ENCODE measurements at places on chromosomes 6 and 20. TPM values are rescaled to one million over a fixed set of nuclear protein-coding genes. Genes with fewer than 3 reads are reported as not detected.

- peaks cover 28% of the 10 kb centered on the region for H3K27me3 ChIP-seq
- no peak overlapping the region for H3K4me3 ChIP-seq
- DNase-seq = no peak
- H3K4me1 ChIP-seq = no peaks in the 10 kb centered on the region
- no peaks in the 10 kb centered on the region for H3K36me3 ChIP-seq
- no peak overlapping the region for H3K27ac ChIP-seq
These were observed 143.3 kb downstream of the SMOC2 start for GRCh38 chr6:168584249-168584648.

TP53TG5 gene
- not detected for total RNA-seq

GRCh38 chr20:5313916-5314315, 2.8 kb downstream of the PROKR2 start:
- DNase-seq = no peak
- H3K4me3 ChIP-seq = no peak overlapping the region
- H3K4me1 ChIP-seq = no peaks in the 10 kb centered on the region
- H3K27ac ChIP-seq = no peak overlapping the region

- H3K27me3 ChIP-seq = no peaks in the 10 kb centered on the region
- H3K4me1 ChIP-seq = no peaks in the 10 kb centered on the region
- DNase-seq = no peak
- H3K36me3 ChIP-seq = no peaks in the 10 kb centered on the region
- no peak overlapping the region for H3K27ac ChIP-seq
These were observed 109.2 kb downstream of the ESR1 start for GRCh38 chr6:151916680-151917164.

KCNQ5 gene
- total RNA-seq = 9.4 TPM

DNA sequence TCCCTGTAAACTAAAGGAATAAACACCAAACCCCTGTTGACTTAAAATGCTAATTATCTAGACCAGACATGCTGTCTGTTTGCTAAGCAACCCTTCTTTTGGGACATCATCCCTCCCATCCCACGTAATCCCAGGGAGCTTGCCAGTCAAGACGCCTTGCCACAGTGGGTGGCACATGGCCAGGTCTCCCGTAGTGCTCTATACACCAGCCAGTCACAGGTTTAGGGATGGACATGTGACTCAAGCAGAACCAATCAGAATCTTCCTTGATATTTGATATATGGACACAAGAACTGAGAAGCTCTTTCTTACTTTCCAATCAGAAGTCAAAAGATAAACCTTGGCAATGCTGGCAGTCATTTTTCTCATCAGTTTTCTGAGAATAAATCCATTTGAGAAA, 60.0 kb downstream of the CNKSR3 start:
- H3K4me1 ChIP-seq = peaks cover 7% of the 10 kb centered on the region
- no peaks in the 10 kb centered on the region for H3K36me3 ChIP-seq
- no peak overlapping the region for H3K4me3 ChIP-seq
- DNase-seq = no peak
- no peak overlapping the region for H3K27ac ChIP-seq

DNA sequence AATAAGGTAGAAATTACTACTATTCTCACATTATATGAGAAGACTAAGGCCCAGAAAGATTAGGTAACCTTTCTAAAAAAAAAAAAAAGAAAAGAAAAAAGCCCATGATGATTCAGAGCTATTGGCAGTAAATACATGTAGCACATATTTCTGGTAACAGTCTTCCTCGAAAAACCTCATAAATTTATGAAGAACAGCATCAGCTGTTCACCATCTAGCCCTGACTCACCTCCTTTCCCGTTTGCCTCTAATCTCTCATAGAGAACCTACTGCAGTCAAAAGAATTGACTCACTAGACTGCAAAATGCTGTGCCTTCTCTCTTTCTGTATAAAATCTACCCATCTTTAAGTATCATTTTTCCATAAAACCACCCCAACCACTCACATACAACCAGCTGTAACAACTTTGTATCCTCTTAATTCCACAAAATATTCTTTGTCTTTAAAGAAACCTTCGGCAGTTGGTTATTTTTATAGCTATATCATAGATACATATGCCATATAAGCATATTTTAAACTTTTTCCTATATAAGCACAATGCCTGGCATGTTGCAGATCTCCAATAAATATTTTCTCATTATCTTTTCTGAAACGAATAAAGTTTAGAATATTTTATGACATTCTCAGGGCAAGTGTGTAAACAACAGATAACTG, 152.7 kb upstream of the ENPP5 start:
- no peak for DNase-seq
- peaks cover 2% of the 10 kb centered on the region for H3K27me3 ChIP-seq
- no peak overlapping the region for H3K27ac ChIP-seq
- no peaks in the 10 kb centered on the region for H3K36me3 ChIP-seq
- H3K4me3 ChIP-seq = no peak overlapping the region

DNA sequence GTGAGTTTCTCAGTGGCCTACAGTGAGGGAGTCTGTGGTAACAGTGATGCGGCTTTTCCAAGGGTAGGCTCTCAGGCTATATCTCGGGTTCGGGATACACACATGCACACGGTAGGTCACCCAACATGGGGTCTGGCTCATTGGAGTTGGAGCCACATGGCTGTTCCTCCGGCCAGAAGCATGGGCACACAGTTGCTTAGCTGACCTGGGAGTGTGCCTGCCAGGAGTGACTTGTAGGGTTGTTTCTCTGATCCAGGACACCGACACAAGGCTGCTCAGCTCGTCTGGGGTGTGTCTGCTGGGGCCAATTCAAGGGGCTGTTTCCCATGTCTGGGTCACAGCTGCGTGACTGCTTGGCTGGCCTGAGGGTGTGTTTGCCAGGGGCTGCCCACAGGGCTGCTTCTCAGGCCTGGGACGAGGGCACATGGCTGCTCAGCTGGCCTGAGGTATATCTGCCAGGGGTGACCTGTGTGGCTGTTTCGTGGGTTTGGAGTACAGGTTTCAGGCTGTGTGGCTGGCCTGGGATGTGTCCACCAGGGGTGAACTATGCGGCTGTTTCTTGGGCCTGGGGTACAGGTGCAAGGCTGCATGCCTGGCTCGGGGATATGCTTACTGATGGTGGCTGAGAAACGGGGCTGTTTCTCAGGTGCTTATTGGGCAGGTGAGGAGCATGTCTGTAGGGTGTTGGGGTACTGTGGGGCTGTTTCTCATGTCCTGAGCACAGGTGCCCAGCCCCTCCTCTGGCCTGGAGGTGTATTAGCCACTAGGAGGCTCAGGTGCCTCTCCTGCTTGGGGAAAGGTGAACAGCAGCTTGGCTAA, 15.2 kb downstream of the KIF25 start:
- no peak overlapping the region for H3K27ac ChIP-seq
- peaks cover 7% of the 10 kb centered on the region for H3K4me1 ChIP-seq
- no peak for DNase-seq
- H3K36me3 ChIP-seq = no peaks in the 10 kb centered on the region
- no peaks in the 10 kb centered on the region for H3K27me3 ChIP-seq

DNA sequence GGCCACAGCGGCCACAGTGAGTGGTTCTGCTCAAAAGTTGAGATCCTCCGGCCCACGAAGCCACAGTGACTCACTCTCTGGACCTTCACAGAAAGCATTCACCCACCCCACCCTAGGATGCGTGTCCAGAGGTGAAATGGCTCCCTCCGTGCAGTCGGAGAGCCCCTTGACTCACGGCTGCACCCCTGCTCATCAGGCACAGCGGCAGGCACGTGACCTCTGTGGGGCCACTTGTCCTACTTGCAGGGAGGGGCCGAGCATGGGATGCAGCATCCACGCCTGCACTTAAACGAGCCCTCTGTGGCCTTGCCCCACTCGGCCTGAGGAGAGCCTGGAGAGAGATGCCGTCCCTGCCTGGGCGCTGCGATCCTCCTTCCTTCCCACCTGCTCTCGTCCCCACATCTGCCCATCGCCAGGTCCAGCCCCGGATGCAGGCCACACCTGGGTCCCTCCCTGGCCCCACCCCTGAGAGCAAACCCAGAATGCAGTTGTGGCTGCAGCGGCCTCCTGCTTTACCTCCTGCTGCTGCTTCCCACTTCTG, 28.7 kb downstream of the NTSR1 start:
- H3K36me3 ChIP-seq = 0 out of 2 replicates have a peak, but pooled peaks cover 2% of the 10 kb centered on the region
- H3K4me1 ChIP-seq = peaks cover 84% of the 10 kb centered on the region
- no peaks in the 10 kb centered on the region for H3K27me3 ChIP-seq
- H3K27ac ChIP-seq = peak overlapping the region; percentile 72
- H3K4me3 ChIP-seq = no peak overlapping the region
- no peak for DNase-seq

DNA sequence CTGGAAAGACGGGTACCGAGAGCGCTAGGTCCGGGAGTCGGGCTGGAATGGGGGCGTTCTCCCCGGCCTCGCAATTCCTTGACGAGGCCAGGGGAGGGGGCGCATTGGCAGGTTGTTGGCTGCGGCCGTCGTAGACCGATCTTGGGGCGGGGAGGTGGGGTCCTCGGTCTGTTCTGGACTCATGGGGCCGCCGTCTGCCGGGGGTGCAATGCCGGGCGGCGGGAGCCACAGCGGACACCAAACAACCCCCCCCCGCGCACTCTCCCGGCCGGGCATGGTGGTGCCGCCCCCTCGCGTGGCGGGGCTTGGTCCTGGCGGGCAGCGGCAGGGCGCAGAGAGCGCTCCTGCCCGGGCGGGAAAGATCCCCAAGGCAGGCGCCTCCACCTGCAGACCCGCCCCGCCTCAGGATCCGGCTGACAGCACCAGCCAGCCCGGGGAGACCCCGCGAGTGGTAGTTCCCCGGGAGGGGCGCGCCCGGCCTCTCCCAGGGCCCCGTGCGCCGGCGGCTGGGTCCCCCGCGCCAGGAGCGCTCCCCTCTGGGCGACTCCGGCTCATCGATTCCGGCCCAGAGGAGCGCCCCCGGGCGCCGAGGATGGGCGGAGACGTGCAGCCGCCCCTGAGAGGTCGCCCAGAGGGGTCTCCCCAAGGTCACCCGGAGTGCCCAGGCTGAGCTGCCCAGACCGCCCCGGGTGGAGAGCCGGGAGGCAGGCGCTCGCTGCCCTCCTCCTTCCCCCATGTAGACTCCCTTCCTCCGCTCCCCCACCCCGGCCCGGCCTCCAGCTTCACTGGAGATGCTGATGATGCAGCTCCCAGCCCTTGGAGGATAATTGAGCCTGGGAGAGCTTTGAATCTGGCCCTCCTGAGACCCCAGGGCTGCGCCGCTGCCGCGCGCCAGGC, 709 bp downstream of the PPP1R16B start:
- no peaks in the 10 kb centered on the region for H3K4me1 ChIP-seq
- H3K27me3 ChIP-seq = peaks cover 7% of the 10 kb centered on the region
- H3K27ac ChIP-seq = no peak overlapping the region
- H3K4me3 ChIP-seq = peak overlapping the region; percentile 41
- H3K36me3 ChIP-seq = no peaks in the 10 kb centered on the region
- DNase-seq = no peak

All from Panc1 (cell line).